T-cell (primary cell): ENCODE measurements at places on chromosomes 7 and 10. TPM values are rescaled to one million over a fixed set of nuclear protein-coding genes. Genes with fewer than 3 reads are reported as not detected.

- DNase-seq: no peak
Measured at GRCh38 chr10:6140141-6140841, 51.5 kb downstream of the RBM17 start.

- DNase-seq: no peak
Measured at GRCh38 chr7:98168181-98168903, 42.9 kb upstream of the BHLHA15 start.

GRCh38 chr7:51019891-51020870 lies 237.5 kb upstream of the GRB10 start:
- no peak for DNase-seq

DNA sequence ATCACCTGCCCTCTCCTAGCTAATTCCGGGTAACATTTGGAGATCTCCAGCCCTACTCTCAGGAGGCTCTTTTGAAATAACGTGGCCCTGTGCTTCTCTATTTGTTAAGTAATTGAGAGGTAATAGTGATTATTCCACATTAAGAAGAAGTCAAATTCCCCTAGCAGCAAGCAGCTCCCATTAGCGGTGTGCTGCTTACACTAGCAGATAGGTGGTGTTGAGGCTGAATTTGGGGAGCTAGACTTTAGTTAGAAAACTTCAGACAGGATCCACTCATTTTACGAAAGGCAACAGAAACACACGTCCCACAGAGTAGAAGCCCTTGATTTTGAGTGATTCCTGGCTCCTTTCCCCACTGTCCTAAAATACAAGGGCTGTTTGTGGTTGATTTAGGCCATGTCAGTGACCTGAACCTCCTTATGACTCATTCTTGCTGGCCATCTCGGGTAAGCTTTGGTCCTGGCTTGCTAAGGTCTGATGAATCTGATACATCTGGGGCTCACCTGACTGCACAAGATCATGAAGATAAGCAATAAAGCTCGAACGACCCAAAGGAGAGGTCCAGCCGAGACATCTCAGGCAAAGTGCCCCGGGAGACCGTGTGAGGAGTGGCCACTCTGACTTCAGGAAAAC lies 77.2 kb downstream of the FAM204A start:
- no peak for DNase-seq

- DNase-seq: peak; percentile 40
Measured at GRCh38 chr10:69180525-69181204, 631 bp downstream of the SUPV3L1 start.

- DNase-seq: no peak
Measured at GRCh38 chr10:61987951-61988379, 86.5 kb downstream of the ARID5B start.

- DNase-seq: no peak
Measured at GRCh38 chr7:142954680-142955268, 7.4 kb downstream of the KEL start.

DNA sequence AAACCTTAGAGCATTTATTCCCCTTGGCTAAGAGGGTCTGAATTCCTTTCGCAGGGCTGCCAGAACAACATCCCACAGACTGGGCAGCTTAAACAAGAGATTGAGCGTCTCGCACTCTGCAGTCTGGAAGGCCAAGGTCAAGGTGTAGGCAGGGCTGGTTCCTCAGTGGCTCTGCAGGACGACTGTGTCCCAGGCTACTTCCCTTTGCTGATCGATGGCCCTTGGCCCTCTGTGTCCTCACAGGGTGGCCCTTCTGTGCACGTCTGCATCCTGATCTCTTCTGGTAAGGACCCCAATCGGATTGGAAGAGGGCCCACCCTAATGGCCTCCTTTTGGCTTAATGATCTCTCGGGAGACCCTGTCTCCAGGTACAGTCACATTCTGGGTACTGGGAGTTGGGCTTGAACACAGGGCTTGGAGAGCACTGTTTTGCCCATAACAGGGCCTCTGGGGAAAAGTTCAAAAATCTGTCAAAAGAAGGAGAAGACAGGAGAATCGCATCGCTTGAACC lies 35.1 kb upstream of the DNAJB6 start:
- no peak for DNase-seq

ECHS1 gene
- total RNA-seq: 27.2 TPM

SLC26A4 gene
- total RNA-seq: 0.10 TPM

GIMAP7 gene
- total RNA-seq: 430 TPM

FGFR2 gene
- 0.70 TPM for total RNA-seq
